Dermis blood vessel endothelial cell (primary cell): ENCODE measurements at places on chromosomes 2 and 18.

GRCh38 chr18:44981121-44981520 is 300.4 kb downstream of the SETBP1 start:
- DNase-seq, result no peak

DNA sequence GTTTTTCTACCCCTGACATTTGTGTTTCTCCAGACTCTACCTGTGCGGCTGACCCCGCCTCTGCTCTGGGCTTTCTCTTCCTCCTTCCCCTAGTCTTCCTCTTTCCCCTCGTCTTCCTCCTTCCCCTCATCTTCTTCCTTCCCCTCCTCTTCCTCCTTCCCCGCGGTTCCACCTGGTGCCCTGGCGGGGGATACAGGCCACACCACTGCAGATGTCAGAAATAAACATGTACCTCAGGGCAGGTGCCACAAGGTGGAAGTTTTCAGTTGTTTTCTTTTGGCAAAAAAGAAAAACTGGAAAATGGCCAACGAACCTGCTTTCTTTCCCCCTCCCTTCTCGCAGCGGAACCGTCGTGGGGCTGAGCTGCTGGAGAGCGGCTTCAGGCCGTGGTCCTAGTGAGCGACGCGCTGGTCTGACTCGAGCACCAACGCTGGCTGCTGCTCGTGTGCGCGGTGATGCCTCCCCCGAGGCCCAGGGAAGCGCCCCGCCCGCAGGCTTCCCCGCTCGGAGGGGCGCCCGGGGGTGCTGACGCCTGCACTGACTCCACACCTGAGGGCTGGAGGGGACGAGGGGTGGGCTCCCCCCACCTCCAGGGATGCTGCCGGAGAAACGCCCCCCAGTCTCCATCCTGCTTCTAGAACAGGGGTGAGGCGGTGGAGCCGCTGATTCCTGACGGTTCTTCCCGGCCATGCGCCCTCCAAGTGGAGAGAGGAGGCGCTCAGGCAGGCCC is 83.7 kb upstream of the ZNF516 start:
- DNase-seq, result no peak

GRCh38 chr2:106106622-106107508 is 87.2 kb downstream of the UXS1 start:
- DNase-seq, result no peak

GRCh38 chr2:101114268-101114783 is 36.9 kb downstream of the TBC1D8 start:
- DNase-seq, result no peak

DNA sequence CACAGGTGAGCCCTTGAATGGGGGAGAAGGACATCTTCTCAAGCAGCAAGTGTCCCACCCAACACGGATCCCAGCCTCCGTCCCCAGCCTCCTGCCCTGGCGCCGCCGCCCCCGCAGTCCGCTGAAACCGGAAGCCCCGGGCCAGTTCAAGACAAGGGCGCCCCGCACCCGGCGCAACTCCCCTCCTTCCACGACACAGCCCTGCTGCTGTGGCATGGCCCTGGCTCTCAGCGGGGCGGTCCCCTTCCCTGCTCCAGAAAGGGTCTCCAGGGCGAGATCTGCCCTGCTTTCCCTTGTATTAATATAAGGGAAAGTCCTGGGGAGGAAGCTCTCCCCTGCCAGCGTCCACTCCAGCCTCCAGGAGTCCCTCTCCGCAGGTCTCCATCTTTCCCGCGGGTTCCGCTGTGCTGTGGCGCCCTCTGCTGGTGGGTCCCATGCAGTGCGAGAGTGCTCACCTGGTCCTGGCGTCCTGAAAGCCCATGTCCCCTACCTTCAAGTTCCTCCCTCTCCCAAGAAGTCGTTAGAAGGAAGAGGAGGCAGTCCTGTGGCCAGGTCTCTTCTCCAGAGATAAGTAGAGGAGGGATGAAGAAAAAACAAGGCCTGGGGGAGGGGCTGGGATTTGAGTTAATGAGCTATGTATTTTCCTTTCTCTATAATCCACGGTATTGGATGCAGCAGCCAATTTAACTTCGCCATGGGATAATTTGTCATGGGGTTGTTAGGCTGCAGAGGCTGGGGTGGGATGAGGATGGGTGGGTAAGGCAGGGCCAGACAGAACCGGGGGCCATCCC is 176.0 kb downstream of the SMAD2 start:
- DNase-seq, result peak; percentile 57

GRCh38 chr18:14085770-14086457 is 46.3 kb downstream of the ZNF519 start:
- DNase-seq, result no peak

GRCh38 chr2:222604749-222605515 is 51.0 kb downstream of the FARSB start:
- DNase-seq, result no peak

- DNase-seq, result peak; percentile 95
Observed at GRCh38 chr2:74845217-74845751, 11.4 kb downstream of the HK2 start.
